ENCODE measurements at places on chromosomes 4 and X. TPM values are rescaled to one million over a fixed set of nuclear protein-coding genes. Genes with fewer than 3 reads are reported as not detected.

DNA sequence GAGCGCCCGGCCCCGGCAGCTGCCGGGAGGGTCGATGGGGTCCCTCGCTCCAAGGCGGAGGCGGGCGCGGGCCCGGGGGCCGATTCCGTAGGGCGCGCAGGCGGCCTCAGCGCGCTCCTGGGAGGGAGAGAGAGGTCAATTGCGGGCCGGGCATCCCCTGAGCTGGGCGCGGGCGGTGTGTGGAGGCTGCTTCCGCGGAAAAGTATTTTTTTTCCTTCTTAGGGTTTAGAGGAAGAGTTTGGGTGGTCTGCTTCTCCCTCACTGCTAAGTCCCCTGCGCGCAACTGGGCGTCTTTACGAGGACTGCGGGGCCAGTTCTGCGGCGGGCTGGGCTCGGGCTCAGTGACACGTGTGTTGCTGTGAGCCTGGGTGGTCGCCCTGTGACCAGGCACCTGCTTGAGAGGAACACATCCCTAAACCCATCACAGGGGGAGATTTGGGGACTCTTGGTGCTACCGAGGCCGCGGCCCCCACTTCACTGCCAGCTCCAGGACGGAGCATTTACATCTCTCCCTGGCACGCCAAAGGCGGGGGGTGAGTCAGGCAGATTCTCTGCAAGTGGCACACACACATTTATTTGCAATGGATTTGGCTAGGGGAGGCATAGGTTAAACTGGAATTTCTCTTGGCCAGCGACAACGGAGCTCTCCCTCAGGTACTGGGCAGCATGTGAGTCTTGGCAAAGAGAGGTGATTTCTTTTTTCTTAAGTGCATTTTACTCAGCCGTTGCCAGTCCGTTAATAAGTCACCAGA, 151.2 kb upstream of the SLC4A4 start:
- DNase-seq: no peak
- peak overlapping the region; percentile 74 for H3K4me3 ChIP-seq
- H3K27me3 ChIP-seq: peaks cover 67% of the 10 kb centered on the region
- H3K36me3 ChIP-seq: no peaks in the 10 kb centered on the region

DNA sequence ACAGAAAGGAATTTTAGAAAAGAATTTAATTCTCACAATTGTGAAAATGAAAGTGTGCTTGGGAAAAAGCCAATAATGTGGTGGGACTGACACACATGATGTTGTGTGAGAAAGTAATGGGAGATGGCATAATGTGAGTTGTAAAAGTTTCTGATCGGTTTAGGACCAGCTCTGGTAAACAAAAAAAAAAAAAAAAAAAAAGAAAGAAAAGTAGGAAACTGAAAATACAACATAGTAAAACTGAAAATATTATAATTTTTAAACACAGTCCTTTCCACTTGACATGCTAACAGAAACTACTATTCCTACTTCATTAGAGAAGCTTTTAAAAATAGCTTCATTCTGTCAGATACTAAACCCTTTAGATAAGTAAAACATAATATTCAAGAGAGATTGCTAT, 28.2 kb downstream of the RAP1GDS1 start:
- H3K4me3 ChIP-seq: peak overlapping the region; percentile 42
- no peak for DNase-seq
- H3K4me1 ChIP-seq: peaks cover 47% of the 10 kb centered on the region

- no peak overlapping the region for H3K27ac ChIP-seq
- peaks cover 1% of the 10 kb centered on the region for H3K27me3 ChIP-seq
- no peak for DNase-seq
Observed at GRCh38 chr4:141177171-141177570, 43.5 kb upstream of the ZNF330 start.

DNA sequence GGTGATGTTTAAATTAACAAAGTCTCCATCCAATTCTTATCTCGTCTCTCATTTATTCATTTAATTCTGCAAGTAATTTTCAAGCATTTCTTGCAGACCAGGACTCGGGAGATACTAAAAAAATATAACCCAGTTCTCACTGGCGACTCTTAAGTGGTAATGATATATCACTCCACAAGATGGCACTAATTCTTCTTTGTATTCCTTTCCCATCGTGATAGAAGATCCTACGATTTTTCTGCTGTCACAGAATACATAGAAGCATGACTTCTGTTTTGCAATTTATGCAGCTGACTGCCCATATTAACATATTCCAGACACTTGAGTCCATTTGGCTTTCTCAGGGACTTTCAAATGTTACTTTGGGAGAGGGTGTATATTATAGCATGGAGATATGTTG, 64.0 kb upstream of the FGF13 start:
- no peak for DNase-seq
- no peaks in the 10 kb centered on the region for H3K36me3 ChIP-seq
- H3K27ac ChIP-seq: no peak overlapping the region
- H3K4me1 ChIP-seq: no peaks in the 10 kb centered on the region
- no peak overlapping the region for H3K4me3 ChIP-seq
- H3K27me3 ChIP-seq: no peaks in the 10 kb centered on the region

- H3K27me3 ChIP-seq: no peaks in the 10 kb centered on the region
- H3K27ac ChIP-seq: no peak overlapping the region
- no peak for DNase-seq
- no peaks in the 10 kb centered on the region for H3K36me3 ChIP-seq
- H3K4me3 ChIP-seq: no peak overlapping the region
Observed at GRCh38 chrX:22689290-22689689, 310.5 kb upstream of the DDX53 start.

GRCh38 chr4:123235431-123235830, 161.2 kb upstream of the SPRY1 start:
- H3K4me1 ChIP-seq: no peaks in the 10 kb centered on the region
- H3K27ac ChIP-seq: no peak overlapping the region
- H3K27me3 ChIP-seq: no peaks in the 10 kb centered on the region

DNA sequence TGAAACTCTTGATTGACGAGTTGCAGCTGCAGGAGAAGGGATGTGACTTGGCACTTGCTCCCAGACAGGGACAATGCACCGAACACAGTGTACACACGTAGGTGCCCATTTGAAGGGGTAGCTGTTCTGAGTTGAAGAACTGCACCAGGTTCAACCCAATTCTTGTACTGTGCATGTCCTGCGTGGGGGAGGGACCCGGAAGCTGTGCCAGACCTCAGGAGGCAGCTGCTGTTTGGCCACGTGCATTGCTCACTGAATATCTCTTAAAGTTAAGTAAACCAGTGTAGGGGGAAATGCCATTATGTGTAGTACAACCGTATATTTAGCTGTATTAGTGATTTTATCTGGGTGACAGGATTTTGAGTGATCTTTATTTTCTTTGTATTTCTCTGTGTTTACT, 12.0 kb upstream of the RBBP7 start:
- no peaks in the 10 kb centered on the region for H3K36me3 ChIP-seq
- DNase-seq: no peak
- H3K27ac ChIP-seq: no peak overlapping the region

- no peak overlapping the region for H3K4me3 ChIP-seq
- H3K4me1 ChIP-seq: peaks cover 17% of the 10 kb centered on the region
- DNase-seq: no peak
- H3K27ac ChIP-seq: no peak overlapping the region
Observed at GRCh38 chr4:158796370-158797140, 27.7 kb downstream of the FNIP2 start.

- no peaks in the 10 kb centered on the region for H3K27me3 ChIP-seq
- no peaks in the 10 kb centered on the region for H3K36me3 ChIP-seq
- H3K4me3 ChIP-seq: no peak overlapping the region
- no peak overlapping the region for H3K27ac ChIP-seq
- H3K4me1 ChIP-seq: no peaks in the 10 kb centered on the region
- no peak for DNase-seq
Observed at GRCh38 chrX:13536551-13536950, 32.9 kb upstream of the EGFL6 start.

GRCh38 chr4:31187979-31188378, 467.8 kb downstream of the PCDH7 start:
- no peak overlapping the region for H3K27ac ChIP-seq
- H3K36me3 ChIP-seq: no peaks in the 10 kb centered on the region
- H3K4me1 ChIP-seq: no peaks in the 10 kb centered on the region
- DNase-seq: no peak

DNA sequence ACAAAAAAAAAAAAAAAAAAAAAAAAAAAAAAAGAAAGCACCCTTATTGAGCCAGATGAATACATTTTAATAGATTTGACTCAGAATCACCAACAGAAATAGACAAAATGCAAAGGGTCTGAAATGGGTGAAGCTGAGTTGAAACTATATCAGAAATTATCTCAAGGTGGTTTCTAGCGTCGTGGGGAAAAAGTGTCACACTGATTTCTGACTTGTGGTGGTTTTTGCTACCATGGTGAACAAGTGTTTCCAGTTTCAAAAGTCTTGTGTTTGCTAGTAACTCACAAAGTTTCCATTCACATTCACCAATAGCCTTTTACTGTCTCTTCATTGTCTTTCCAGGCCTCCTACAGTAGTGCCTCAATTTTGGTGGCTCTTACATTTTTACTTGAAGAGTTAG, 135.5 kb downstream of the ARHGAP24 start:
- no peaks in the 10 kb centered on the region for H3K36me3 ChIP-seq
- no peaks in the 10 kb centered on the region for H3K27me3 ChIP-seq
- peaks cover 2% of the 10 kb centered on the region for H3K4me1 ChIP-seq
- DNase-seq: no peak

DNA sequence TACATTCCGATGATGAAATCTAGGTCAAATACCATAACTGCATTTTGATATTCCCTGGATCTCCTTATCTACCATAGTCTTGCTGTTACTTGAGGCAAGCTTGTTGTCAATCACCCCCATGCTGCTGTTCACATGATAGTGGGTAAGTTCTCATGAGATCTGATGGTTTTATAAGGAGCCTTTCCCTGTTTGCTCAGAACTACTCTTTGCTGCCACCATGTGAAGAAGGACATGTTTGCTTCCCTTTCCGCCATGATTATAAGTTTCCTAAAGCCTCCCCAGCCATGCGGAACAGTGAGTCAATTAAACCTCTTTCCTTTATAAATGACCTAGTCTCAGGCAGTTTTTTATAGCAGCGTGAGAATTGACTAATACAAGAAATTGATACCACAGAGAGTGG, 432.0 kb downstream of the GLUD2 start:
- no peaks in the 10 kb centered on the region for H3K4me1 ChIP-seq
- no peak overlapping the region for H3K4me3 ChIP-seq
- H3K27ac ChIP-seq: no peak overlapping the region
- no peaks in the 10 kb centered on the region for H3K27me3 ChIP-seq
- no peak for DNase-seq

GRCh38 chr4:175369087-175369486, 443.0 kb downstream of the GPM6A start:
- H3K27ac ChIP-seq: no peak overlapping the region
- no peak overlapping the region for H3K4me3 ChIP-seq
- no peak for DNase-seq
- H3K27me3 ChIP-seq: no peaks in the 10 kb centered on the region

GRCh38 chrX:23052324-23052723, 52.6 kb downstream of the DDX53 start:
- H3K4me1 ChIP-seq: no peaks in the 10 kb centered on the region
- no peak overlapping the region for H3K27ac ChIP-seq
- DNase-seq: no peak
- H3K36me3 ChIP-seq: no peaks in the 10 kb centered on the region
- no peaks in the 10 kb centered on the region for H3K27me3 ChIP-seq

DNA sequence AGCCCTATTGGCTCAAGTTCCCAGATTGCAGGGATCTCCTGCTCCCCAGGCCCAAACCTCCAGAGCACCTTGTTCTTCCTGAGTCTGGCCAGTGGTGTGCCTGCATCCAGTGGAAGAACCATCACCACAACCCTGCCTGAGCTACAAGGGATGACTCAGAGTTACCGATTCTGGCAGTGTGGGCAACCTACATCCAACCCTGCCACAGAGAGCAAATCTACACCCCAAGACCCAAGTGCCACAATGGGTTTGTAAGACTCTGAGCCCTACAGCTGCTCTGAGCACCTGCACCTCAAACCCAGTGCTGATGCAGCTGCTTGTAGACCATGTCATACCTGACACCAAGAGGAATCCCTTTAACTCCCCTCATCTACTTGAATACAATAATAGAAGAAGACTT, 110.0 kb downstream of the SOWAHB start:
- H3K27me3 ChIP-seq: peaks cover 4% of the 10 kb centered on the region
- H3K4me3 ChIP-seq: no peak overlapping the region
- no peak for DNase-seq
- no peak overlapping the region for H3K27ac ChIP-seq
- no peaks in the 10 kb centered on the region for H3K36me3 ChIP-seq

DNA sequence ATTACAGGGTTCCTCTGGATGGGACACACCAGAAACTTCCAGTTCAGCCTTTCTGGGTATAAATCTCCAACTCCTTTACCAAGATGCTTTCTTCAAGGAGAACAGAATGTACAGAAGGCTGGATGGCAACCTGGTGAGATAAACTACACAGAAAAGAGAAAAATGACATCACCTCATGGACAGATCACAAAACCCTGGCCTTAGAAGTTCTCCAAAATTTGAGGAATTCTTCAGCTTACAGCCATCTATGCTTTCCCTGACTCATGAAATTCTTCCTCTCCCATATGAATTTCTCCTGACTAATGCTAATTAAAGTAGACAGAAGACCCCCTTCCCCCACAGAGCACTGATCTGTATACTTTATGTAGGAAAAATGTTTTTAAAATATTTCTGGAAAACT, 345.4 kb downstream of the STIM2 start:
- H3K4me1 ChIP-seq: no peaks in the 10 kb centered on the region
- H3K27me3 ChIP-seq: no peaks in the 10 kb centered on the region
- no peak for DNase-seq
- H3K27ac ChIP-seq: no peak overlapping the region

- H3K4me3 ChIP-seq: no peak overlapping the region
- peaks cover 68% of the 10 kb centered on the region for H3K36me3 ChIP-seq
- no peak for DNase-seq
- H3K4me1 ChIP-seq: peaks cover 73% of the 10 kb centered on the region
Observed at GRCh38 chr4:153472122-153473037, 6.2 kb downstream of the TMEM131L start.

SLC4A4 gene
- 0.43 TPM for total RNA-seq

BEX2 gene
- 2.6 TPM for total RNA-seq

SLITRK4 gene
- total RNA-seq: not detected

ITGB1BP2 gene
- total RNA-seq: 6.1 TPM

ASB9 gene
- 0.78 TPM for total RNA-seq

STS gene
- total RNA-seq: 1.0 TPM

NAP1L3 gene
- total RNA-seq: 0.78 TPM

FAM184B gene
- total RNA-seq: not detected

MAGEA10 gene
- total RNA-seq: not detected

Data from activated T-helper 2 cell treated with anti-CD3 and anti-CD28 coated beads, Interferon-gamma antibody, Interleukin-2, Interleukin-4, amounts not matched to agents 10 μg/mL and 5 μg/mL and 100 μg/mL, durations not matched to agents 14 hours and 24 hours and 36 hours (primary cell).